Hematopoietic multipotent progenitor cell treated with erythropoietin and hydrocortisone succinate and interleukin-3 and kit ligand, for 15 days (in vitro differentiated cells): ENCODE measurements at places on chromosomes 1 and 21.

GRCh38 chr1:235878082-235878811, 11.5 kb upstream of the LYST start:
- no peak for DNase-seq

DNA sequence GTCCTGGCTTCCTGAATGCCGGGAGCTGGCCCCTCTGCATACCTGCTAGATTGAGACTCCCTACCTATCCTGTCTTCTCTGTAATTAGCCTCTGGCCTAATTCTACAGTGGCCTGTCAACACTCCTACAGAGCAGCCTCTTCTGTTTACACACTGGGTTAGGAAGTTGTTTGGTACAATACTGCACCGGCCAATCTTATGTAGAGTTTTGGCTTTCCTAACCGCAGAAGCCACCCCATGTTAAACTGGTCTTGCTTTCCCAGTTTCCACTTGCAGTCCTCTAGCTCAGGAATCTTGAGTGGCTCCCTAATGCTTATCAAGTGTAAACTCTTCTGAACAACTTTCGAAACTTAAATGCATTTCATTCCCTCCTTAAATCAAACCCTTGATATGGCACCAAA, 42.8 kb downstream of the DPH5 start:
- no peak for DNase-seq

DNA sequence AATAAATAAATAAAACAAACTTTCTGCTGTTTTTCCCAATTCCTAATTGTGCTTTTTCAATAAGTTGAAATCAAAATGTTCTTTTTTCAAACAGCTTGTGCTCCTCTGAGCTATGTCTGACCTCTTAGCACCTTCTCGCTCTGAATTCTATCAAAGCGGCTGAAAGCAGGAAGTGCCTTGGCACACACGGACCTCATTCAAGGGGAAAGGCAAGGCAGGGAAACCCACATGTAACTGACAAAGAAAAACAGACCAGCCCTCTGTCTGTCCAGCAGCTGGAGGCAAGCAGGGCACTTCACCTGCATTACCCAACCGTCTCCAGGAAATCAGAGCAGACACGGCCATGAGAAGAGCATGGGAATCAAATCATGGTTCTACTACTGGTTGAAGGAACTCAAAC, 56.7 kb downstream of the PLPP3 start:
- DNase-seq = no peak

GRCh38 chr1:199087144-199087543, 448.3 kb downstream of the PTPRC start:
- DNase-seq = no peak

DNA sequence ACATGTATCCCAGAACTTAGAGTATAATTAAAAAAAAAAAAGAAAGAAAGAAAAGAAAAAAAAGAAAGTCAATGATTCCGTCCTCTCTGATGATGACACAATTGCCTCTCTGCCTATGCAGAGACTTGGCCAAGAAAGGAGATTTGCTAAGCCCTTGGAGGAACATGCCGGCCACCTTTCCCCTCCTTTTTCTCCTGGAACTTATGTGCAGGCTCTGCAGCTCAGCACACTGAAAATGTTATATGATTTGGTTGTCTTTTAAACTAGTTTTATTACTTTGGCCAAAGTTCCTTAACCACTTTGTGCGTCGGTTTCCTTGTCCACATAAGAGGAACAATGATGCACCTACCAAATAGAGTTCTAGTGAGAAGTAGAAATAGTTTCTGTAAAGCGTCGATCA, 111.4 kb upstream of the ZNF644 start:
- DNase-seq = no peak

DNA sequence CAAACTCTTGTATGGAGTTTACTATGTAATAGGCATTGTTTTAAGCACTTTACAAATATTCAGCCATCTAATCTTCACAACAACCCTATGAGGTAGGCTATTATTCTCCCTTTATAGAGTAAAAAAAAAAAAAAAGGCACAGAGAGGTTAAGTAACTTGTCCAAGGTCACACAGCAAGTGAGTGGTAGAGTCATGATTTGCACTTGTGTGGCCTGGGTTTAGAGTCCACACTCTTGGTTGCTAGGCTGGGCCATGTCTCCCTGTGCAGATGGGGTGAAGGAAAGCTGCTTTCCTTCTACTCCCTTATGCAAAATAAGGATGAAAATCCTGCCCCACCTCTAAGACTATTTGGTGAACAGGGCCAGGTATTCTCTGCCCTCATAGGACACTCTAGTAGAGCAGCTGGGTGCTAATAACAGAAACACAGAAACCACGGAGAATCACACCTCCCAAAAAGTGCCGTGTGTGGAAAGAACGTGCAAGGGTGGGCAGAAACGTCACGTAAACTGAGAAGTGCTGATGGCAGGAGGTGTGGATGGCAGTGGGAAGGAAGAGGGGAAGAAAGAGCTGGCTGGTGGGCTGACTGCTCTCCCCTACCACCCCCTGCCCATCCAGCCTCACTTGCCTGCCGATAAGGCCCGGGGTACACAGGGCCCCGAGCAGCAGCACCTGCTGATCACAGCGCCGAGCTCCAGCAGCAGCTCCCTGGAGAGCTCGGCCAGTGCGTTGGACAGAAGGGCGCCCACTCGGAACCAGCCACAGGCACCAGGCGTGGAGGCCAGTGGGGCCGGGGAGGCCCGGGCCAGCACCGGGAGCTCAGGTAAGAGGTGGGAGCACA, 28.3 kb upstream of the VPS13D start:
- DNase-seq = no peak

- DNase-seq = no peak
Observed at GRCh38 chr1:95301091-95301490, 67.1 kb downstream of the RWDD3 start.

- DNase-seq = peak; percentile 36
Observed at GRCh38 chr1:43653339-43653738, 3.4 kb downstream of the KDM4A start.

- no peak for DNase-seq
Observed at GRCh38 chr21:43645136-43645891, 14.0 kb downstream of the HSF2BP start.

DNA sequence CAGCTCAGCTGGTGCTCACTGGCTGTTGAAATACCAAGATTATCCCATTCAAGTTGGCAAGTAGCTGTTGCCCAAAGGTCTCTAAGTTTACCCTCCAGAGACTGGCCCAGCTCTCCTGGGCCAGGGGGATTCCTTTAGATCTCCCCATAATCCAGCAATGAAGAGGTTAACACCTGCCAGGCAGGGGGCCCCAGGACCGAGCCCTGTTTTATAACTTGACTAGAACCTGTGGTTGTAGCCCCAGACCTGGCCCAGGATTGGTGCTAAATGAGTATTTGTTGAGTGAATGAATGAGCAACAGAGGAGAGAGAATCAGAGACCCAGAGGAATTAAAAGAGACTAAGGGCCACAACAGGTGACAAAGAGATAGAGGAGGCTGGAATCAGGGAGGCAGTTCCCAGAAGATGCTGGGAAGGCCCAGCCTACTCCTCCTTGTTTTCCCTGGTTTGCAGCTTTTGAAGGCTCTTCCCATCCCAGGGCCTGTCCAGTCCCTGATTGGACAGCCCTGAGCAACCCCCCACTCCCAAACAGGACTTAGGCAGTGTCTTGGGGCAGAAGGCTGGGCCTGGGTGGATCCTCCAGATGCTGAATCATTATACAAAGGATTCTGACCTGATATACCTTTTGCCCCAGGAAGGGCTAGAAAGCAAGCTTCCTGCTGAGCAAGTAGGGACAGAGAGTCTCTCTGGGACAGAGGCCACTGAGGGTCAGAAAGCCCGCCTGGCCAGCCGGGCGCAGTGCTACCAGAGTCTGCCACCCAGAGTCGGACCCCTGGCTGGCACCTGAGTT, 2.4 kb upstream of the RHBG start:
- no peak for DNase-seq
